ENCODE measurements at places on chromosomes 3 and 15.
A peak's percentile ranks its signal among the peaks of the same experiment; 100 is the strongest.

DNA sequence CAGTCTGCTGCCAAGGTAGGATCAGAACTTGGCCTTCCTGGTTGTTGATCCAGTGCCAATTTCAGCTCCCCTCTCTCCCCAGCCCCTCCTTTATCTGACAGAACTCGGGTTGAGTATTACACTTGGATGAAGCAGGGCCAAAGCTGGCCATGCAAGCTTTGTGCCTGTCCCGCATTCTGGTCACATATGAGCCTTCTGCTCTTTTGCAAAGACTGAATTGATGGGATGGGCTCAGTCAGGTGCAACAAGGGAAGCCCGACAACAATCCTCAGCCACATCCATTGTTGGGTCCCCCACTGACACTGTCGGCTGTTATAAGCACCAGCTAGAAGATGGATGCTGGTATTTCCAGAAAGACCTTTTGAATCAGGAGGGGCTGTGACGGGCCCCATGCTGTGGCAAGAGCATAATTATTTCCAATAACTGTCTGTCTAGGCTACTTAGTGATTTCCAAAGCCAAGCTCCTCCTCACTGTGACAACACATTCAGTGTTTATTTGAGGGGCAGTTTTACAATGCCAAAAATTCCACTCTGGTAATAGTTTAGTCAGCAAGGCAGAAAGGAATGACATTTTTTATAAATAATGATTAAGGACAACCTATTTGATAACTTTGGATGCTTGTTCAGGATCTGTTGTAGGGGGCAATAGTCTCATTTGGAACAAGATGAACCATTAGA, 146.8 kb upstream of the FRMD4B start:
- no peak for DNase-seq

DNA sequence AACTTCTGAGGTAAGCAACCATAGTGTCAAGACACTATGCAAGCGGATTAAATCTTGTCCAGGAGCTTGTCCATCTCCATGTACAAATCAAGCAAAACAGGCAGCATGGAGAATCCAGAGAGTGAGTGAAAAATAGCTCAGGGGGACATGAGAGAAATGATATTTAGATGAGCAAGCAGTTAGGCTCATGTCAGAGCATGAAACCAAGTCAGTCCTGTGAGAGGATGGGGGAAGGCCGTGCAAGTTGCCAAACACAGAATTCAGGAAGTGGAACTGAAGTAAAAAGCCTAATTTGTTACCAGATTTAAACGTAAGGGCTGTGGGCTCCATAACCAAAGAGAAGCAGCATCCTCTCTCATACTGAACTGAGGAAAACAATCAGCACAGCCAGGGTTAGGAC, 995.9 kb downstream of the MCTP2 start:
- DNase-seq = no peak

DNA sequence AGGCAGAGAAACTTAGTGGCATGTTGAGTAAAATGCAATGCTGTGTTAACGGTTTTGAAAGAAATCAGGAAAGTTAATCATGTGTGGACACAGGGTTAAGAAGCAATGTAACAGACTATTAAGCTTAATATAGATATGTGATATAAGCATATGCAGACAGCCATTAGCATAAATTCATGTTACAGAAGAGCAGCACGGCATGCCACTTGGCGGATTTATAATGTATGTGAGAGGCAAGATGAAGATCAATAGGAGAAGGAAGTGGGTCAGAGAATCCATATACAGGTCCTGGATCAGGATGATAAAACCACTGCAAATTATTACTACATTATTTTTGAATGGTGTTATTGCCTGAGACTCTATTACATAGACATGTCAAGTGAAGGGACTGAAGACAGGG, 694.3 kb downstream of the MCTP2 start:
- DNase-seq = no peak

GRCh38 chr3:113747283-113748046, 630 bp downstream of the ATP6V1A start:
- peak; percentile 12 for DNase-seq

DNA sequence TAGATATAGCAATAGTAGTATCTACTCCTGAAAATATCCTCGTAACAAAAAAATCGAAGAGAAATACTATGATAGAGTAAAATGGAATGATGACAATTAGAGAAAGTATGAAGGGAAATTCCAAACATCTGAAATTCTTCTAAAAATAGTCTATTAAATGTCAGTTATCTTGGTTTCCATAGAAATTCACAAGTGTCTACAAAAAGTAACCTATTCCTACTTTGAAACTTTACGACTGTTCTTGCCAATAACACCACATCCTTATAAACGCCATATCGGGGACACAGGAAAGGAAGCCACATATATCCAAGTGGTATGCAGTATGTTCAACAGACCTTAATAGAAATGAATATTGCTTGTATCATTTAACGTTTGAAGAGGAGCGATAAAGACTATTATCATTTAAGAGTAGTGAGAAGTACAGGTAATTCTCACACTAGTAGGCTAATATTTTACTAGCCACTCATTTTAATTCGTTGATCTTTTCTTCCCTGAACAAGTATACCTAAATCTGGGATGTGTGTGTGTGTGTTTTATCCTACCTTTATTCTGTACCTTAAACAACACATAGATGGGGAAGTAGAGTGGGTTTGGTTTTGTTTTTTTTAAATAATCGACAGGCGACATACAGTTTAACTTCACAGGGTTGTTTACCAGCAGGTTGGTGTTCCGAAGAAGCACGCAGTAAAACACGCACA, 1.2 kb downstream of the GPR176 start:
- DNase-seq = peak; percentile 86

GRCh38 chr3:1456781-1457311, 364.0 kb downstream of the CNTN6 start:
- no peak for DNase-seq

GRCh38 chr3:48465531-48466378, 19.2 kb downstream of the ATRIP start:
- DNase-seq = peak; percentile 100

DNA sequence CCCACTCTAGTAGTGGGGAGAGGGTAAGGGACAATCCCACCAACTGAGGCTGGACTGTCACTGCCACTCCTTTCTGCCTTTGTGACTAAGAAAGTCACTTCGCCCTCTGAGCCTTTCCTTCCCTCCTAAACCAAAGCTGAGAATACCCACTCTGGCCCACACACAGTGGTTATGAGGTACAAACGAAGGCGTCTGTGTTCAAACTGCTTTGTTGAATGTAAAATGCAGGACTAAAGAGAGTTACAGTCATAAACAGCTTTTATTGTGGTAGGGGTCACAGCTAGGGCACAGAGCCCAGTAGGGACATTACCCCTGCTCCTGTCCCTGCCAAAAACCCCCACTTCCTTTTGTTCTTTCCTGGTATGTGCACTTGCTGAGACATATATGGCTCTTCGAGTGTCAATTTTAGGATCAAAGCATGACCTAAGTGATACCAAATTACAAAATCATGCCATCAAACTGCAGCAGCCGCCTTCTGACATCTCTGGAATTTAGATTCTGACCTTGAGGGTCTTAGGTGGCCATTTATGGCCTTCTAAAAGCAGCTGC, 45.1 kb downstream of the CTDSPL start:
- no peak for DNase-seq

DNA sequence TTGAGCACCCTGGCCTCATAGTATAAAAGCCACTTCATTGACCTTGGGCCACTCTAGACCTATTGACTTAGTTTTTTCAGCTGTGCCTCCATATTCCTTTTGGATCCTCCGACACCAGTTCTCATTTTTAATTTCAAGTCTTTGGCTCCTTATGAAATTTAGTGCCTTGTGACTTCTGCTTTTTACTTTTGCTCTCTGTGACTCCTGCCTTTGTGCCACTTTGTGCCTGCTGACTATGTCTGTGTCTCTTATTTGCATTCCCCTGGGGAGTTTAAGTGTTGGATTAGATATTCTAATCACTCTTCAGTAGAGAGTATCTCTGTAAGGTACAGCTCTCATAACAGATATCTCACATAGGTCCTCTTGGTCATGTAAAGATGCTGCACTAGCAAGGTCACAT, 39.6 kb upstream of the GPR149 start:
- DNase-seq = no peak

DNA sequence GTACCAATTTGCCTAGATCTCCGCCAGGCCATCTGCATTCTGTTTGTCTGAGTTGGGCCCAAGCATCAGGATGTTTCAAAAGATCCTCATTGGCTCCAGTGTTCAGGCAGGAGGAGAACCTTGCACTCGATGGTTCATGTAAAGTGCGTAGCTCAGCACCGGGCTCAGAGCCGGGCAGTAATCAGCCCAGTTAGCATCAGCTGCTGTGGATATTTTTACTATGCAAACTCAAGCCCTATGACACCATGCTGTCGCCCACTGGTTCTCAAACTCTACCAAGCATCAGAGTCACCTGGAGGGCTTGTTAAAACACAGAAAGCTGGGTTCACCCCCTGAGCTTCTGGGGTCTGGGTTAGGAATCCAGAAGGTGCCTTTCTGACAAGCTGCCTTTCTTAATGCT, 310.8 kb downstream of the SHQ1 start:
- DNase-seq = no peak
